ENCODE measurements at places on chromosomes 6 and 20.

DNA sequence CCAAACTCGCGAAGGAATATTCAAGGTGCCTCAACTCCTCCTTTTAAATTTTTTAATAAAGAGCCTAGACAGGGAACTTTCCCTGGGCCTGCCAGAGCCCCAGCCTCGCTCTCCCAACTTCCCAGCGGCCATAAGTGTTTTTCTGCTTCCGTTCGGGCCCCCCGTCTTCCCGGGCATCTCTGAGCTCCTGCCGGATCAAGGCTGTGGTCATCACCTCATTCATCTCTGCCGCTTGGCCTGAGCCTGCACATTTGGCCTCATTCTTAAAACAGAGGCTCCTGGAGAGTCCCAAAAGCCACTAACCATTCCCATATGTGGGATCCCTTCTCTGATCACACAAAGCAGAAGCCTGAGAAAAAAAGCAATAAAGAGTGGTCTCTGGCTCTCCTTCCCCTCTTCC, 969.1 kb upstream of the DEFB115 start:
- no peak for DNase-seq

DNA sequence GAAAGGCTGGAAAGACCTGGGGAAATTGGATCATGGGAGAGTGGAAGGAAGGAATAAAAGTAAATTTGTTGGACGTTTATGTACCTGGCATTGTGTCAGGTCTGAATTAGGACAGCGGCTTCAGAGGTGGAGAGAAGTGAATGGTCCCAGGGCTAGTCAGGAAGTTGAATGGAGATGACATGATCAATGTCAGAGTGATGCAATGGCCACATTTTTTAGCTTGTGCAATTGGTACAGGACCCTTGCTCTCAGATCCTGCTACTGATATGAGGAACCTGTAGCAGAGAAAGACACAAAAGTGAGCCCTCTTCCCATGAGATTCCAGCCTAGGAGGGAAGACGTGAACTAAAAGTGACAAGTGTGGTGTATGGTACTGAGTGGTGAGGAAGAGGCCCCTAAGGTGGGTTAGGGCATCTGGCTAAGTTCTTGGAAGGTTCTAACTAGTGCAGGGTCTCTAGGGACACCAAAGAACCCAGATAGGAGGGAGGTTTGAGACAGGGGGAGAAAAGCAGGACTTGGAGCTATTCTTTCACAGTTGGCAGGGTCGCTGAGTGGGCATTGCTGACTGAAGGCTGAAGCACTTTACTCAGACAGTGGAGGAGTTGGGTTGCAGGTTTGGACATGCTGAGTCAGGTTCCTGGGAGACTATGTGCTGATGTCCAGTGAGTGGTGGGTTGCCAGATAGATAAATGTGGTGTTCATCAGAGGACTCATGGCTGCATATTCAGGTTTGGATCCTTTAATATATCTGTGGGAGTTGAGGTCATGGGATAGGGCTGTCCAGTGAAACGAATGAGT, 266.1 kb upstream of the RNF24 start:
- no peak for DNase-seq

DNA sequence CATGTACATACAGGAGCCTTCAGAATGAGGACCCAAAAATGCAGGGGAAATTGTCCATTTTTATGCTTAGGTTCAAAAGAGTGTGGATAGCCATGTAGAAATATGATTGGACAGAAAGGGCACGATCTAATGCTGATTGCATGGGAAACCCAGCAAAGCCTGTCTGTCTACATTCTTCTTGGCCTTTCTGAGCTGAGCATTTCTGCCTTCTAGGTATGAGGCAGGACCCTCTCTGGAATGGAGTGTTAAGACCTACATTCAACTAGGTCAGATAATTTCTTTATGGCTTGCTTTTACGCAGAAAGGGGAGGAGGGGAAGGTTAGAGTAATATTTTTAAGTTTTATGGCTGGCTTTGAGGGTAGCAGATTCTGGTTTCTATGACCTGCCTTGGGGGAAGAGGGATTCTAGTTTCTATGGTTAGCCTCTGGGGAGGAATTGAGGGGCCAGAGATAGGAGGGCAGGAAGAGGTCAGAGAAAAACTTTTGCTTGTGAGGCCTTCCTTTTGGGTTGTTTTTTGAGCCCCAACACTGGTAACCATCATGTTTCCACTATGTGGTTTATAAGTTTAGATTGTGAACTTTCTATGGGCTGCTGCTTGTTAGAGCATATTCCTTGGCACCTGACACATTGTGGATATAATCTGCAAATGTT, 63.5 kb downstream of the LYRM2 start:
- DNase-seq = no peak

DNA sequence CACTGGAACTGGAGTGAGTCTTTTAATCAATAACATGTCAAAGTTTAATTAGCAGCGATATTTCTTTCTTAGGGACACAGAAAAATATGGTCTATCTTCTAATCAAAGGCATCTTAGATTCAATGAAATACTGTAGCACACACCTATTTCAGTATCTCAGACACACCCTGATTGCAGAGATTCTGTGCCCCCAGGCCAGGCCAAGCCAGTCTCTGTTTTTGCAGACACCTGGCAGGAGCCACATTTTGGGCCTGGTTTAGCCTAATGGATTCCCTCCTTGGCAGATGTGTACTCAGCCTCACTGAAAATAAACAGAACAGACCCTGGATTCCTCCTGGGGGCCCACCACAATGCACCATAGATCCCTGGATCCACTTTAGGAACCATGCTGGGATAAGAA, 74.8 kb downstream of the LRFN2 start:
- DNase-seq = no peak

DNA sequence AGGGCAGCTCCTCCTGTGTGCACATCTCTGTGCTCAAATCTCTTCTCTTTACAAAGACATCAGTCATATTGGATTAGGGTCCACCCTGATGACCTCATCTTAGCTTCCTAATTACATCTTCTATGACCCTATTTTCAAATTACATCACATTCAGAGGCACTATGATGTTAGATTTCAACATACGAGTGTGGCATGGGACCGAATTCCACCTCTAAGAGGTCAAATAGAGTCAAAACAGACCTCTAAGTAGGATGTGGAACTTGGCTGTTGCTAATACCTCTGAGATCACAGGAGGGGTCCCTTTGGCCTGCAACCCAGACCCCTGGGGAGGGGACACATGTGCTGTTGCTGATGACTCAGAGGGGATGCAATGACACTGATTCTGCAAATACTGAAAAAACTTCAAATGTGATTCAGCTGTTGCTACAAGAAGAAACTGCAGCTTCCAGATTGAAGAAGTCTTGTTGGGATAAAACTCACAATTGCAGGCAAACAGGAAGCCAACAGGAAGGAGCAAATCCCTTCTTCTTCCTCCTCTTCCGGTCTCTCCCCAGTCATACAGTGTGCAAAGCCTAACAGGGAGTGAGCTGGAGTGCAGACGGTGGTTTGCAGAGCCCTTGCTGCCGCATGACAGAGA, 216.2 kb downstream of the MYLK4 start:
- no peak for DNase-seq

- DNase-seq = no peak
Measured at GRCh38 chr6:82894653-82895259, 170.9 kb downstream of the UBE3D start.

GRCh38 chr6:99099243-99099642, 151.5 kb upstream of the FBXL4 start:
- DNase-seq = no peak

GRCh38 chr20:57747861-57748481, 38.2 kb upstream of the PMEPA1 start:
- no peak for DNase-seq

GRCh38 chr6:107488174-107488874, 1.6 kb upstream of the SOBP start:
- DNase-seq = no peak

DNA sequence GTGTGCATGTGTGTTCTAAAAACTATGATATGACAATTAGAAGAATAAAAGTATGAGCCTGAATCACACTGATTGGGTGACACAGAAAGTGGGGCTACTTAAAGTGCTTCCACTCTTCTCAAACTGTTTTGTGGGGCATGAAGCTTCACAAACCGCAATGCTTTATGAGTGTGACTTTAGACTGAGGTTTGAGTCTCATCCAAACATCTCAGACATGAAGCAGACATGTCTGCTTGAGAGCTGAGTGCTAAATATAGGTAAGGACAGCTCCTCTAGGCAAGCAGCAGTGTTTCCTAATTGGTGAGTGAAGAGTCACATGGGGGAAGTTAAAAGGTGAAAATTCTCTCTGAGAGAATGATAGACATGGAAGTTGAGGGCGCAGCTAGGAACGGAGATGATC, 726.9 kb upstream of the CITED2 start:
- DNase-seq = no peak

DNA sequence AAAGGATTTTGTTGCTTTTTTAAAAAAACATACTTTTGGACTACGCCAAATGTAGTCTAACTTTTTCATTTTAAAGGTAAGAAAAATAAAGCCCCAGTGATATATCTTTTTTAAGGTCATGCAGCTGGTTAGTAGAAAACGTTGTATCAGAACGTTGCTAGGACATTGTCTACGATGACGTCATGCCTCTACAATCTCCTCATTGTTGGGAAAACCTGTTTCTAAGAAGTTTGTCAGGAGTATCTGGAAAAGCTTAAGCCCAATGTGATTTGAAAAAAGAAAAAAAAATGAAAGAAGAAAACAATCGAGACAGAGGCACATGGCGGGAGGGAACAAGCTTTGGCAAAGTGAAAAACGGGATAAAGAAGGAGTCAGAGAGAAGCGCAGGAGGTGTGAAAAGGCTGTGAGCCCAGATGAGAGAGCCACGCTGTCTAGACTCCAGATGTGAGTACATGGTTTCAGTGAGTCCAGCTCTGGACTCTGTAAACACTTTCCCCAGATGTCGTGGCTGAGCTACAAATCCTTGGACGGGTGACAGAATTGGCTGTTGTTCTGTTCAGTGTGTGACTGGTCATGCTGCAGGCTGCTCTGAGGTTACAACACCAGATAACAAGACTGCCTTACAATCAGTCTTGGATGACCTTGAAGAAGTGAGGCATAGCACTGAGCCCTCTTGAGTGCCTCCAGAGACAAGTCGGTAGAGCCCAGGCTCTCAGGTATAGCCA, 656.7 kb upstream of the ID4 start:
- no peak for DNase-seq

GRCh38 chr6:118789954-118790353, 104.0 kb upstream of the ASF1A start:
- DNase-seq = no peak

DNA sequence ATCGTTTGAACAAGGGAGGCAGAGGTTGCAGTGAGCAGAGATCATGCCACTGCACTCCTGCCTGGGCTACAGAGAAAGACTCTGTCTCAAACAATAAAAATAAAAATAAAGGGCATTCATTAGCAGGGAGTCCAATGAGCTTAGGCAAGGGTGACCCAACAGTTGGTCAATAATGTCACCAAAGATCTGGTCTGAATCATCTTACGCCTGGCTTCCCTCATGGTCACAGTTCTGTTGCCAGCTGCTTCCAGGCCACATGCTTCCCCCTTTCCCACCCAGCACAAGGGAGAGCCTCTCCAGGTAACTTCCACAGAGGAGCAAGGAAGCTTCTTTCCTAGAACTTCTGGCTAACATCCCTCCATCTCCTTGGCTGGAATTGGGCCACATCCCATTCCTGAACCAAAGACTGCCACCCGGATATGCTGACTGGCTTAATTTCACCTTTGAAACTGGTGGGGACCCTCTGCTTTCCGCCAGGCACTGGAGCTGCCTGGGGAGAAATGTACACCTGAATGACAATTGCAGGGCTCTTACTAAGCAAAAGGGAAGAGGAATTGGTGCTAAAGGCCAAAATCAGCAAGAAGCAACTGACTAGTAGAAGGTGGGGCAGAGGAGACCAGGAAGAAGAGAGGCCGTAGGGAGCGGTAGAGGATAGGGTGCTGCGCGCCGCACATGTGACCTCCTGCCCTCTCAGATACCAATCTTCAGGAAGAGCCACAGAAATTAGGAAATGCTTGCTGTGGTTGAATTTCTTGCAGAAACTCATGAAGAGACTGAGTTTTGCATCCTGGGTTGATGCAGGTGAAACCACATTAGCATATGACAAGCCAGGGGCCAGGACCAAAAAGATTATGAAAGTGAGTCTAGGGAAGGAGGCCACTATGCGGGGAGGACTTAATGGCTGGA, 8.3 kb upstream of the SCML4 start:
- no peak for DNase-seq

GRCh38 chr6:147131532-147132128, 72.6 kb upstream of the STXBP5 start:
- DNase-seq = no peak

- DNase-seq = no peak
Measured at GRCh38 chr6:113381959-113382358, 475.2 kb upstream of the MARCKS start.

- no peak for DNase-seq
Measured at GRCh38 chr6:137698636-137699030, 168.4 kb upstream of the TNFAIP3 start.

GRCh38 chr6:6495851-6496250, 92.7 kb upstream of the LY86 start:
- no peak for DNase-seq

DNA sequence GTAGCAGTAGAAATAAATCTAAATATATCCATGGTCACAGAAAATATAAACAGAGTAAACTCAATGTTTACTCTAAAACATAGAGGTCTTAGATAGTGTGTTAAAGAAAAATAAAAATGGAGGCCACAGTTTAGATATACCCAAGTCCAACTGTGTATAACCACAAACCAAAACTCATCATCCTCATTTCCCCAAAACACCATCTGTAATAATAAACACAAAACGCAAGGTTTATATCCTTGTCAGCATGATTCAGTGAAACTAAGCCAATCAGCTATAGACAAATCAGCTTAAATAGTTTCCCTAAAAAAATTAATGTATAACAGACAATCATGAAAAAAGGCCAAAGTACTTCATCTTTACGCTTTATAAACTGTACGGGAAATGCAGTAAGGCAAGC, 2.7 kb upstream of the HACE1 start:
- no peak for DNase-seq

DNA sequence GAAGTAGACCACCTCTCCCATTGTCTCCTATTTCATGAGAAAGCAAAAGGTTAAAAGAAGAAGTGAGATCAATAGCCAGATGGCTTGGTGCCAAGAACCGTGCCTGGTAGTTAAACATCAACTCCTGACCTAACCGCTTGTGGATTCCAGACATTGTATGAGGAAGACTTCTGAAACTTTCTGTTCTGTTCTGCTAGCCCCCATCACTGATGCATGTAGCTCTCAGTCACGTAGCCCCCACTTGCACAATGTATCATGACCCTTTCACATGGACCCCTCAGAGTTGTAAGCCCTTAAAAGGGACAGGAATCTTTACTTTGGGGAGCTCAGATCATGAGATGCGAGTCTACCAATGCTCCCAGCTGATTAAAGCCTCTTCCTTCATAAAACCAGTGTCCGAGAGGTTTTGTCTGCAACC, 301.2 kb downstream of the RNGTT start:
- no peak for DNase-seq

Data from esophagus squamous epithelium (tissue), 5 donors.